Dorsolateral prefrontal cortex (tissue), 122 donors: ENCODE measurements at places on chromosomes 12 and 14. TPM values are rescaled to one million over a fixed set of nuclear protein-coding genes. Genes with fewer than 3 reads are reported as not detected.

The TRHDE gene
- total RNA-seq, result 44.6 TPM

DNA sequence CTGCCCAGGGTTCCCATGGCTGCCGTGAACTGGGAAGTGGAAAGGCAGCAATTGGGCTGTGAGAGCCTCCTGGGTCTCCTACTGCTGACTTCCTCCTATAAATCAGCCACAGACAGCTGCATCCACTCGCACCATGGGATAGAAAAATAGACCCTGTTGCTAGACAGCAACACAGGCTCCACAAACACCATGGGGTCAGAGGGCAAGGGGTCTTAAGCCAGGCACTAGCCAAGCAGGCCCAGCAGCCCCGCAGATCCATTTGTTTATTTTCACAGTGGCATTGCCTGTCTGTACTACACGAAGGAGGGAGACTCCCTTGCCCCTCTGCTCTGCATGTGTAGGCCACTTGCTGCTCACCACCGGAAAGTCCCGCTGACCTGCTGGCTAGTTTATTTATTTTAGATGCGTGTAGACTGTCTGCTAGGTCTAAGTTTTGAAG, 139.8 kb downstream of the DACT1 start:
- no peak for DNase-seq

DNA sequence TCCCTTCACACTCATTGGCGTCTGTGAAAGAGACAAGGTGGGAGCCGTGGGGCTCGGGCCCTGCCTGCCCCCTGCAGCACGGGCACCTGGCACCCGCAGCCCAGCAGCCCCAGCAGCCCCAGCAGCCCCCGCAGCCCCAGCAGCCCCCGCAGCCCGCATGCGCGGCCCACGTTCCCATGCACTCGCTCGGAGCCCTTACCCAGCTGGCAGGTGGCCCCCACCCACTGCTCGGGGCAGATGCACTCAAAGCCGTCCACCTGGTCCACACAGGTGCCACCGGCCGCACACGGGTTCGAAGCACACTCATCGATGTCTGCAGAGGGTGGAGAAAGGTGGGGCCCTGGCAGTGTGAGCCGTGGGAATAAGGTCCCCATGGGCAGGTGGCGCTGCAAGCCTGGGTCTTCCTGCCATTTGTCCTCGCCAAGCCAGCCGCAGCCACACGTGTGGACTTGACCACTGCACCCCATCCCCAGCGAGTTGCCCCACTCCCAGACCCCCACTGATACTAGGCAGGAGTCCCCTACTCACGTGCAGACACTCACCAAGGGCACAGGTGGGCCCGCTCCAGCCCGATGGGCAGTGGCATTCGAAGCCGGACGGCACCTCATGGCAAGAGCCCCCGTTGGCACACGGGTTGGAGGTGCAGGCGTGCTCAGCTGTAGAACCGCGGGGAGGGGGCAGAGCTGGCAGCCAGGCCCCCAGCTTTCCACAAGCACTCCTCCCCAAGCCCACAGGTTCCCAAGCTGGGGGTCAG, 17.3 kb downstream of the JAG2 start:
- DNase-seq, result no peak

DNA sequence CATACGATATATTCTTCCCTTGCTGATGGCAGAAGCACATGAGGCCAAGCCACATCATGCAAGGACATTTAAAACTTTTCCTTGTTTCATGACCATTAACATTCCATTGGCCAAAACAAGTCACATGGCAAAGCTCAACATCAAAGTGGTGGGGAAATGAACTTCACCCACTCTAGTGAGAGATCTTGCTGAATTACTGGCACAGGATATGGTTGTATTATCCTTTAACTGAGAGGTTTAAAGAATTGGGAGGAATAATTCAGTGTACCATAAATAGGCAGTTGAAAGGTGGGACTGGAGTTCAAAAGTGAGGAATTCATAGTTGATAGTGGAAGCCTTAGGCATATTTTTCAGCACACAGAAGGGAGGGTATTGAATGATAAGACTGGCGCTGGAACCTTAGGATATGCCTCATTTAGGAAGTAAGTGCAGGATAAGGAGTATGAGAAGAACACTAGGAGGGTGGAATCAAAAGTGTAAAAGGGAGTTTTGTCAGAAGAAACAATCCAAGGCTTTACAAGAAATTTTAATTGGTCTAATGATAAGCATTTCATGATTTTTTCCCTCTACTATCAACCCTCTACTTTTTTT, 398.8 kb downstream of the C12orf75 start:
- DNase-seq, result no peak

GRCh38 chr12:7624478-7624877, 41.2 kb downstream of the APOBEC1 start:
- DNase-seq, result no peak

The CNTN1 gene
- 374 TPM for total RNA-seq

The TSHR gene
- not detected for total RNA-seq

DNA sequence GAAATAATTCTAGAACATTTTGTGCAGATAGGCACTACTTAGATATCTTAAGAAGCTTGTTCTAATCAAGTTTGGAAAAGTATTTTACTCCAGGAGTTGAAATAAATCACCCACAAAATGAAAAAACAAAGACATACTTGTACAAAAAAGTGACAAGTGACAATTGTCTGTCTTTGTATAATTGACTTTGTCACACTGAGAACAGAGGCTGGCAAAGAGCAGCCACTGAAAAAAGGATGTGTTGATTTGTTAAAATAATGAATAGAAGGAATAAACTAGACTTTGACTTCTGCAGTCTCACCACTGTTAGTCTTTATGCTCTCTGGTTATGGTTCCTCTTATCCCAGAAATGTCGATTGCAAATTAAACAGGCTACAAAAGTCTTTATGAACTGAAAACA, 77.6 kb downstream of the PTPRR start:
- no peak for DNase-seq

The SLC48A1 gene
- total RNA-seq, result 103 TPM

GRCh38 chr12:101927036-101927435, 49.7 kb downstream of the DRAM1 start:
- no peak for DNase-seq

DNA sequence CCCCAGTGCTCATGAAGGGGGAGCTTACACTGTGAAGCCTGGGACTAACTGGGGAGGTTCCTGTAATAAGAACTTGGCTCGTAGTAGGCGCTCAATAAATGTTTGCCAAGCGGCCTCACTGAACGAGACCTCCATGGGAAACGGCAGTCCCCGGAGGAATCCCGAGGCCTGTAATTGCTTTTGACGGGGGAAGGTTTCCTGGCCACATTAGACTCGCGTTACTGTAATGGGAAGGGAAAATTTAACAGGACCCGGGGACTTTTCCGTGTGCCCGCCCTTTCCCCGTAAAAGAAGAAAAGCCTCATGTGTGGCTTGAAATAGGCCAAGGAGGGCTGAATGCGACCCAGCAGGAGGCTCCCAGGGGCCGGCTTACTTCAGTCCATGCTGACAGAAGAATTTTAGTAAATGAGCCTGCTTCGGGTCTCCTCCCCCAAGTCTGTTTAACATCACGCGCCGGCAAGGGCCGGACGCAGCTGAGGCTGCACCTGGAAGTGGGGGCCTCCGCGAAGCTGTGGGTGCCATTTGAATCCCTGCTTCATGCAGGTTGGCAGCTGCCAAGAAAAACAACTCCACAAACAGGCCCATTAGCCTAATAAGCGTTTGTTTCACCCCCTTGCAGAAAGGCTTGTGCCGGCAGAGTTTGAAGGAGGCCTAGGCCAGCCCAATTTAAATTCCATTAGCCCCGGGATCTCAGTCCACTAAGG, 39.8 kb upstream of the PWP1 start:
- no peak for DNase-seq

The NXPH4 gene
- 4.3 TPM for total RNA-seq

DNA sequence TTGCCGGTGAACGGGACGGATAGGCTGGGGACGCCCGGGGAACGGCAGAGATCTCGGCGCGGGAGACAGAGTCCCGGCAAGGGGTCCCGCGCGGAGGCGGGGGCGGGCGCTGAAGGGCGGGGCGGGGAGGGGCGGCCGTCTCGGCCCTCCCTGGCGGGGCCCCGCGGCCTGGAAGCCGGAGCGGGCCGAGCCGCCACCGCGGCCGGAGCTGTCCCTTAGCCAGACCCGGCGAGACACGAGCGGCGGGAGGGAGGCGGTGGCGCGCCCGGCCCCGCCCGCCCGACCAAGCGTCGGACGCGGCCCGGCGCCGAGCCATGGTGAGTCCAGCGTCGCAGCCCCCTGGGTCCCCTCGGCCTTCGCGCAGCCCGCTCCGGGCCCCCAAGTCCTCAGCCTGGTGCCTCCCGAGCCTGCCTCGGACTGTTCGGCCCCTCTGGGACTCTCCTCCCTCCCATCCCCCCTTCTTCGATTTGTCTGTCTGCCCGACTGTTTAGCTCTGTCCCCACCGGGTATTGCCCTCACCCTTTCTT, at the start of gene ARHGEF40:
Gene ARHGEF40 (plus strand): TSS at position 222 of the 527 bp plus-strand sequence. CDS start 93 bp downstream, at position 315.
- no peak for DNase-seq

DNA sequence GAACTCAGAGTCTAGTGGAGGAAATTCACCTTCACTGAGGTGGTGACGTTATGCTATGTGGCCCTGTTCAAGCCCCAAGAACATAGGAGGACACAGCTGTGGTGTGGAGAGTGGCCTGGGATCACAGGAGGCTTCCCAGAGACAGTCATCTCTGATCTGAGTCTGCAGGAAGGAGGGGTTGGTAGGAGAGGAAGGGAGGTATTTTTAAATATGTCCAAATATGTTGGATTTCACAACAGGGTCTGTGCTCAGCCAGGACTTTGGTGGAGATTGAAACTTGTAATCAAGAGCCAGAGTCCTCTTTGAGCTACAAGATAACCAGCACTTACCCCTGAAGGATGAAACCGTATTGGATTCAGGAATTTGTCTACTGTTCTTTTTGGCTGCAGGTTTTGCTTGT, 26.4 kb upstream of the MED13L start:
- no peak for DNase-seq

DNA sequence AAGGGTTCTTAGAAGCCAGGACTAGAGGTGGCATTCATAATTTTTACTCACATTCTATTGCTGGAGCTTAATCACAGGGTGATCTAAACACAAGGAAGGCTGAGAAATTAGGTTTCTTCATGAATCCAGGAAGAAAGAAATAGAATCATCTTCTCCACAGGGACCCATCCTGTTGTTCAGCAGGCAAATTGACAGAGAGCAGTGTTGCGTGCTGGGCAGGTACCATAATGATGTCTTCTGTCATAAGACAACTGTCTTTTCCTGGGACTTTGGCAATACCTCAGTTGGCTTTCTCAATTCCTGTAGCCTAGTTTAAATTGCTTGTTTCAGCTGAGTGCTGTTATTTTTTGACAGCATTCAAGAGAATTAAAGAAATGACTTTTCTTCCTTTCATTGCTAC, 468.0 kb upstream of the SYT1 start:
- DNase-seq, result no peak

- DNase-seq, result no peak
Measured at GRCh38 chr12:121036810-121037326, 2.2 kb downstream of the OASL start.

DNA sequence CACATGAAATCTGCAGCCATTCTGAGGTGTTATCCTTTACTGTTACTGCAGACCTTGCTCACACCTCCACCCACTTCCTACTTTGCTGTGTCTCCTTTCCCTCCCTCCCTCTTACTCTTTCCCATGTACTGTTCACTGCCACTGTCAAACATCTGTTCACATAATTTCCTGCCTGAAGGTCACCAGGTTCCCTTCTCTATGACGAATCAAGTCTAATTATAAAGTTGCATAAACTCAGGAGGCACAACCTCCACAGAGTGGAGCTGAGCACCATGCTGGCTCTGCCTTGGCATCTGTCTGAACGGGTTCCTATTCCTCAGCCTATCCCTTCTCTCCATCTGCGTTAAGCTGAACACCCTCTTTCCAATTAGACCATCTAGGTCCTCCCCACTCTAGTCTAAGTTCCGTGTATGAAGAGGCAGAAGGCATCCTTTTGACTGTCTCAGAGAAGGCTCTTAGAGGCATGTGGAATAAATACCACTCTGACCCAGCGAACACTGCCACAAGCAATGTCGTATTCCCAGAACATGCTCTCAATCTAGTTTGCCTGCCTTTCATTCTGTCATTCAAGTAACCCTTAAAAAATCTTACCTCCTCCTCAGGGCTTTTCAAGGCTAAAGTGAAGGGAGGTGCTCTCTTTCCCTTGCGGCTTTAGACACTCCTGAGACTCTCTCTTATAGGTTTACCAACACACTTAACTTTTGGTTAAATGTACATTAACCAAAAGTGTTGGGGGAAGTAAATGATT, 48.7 kb downstream of the ACADS start:
- no peak for DNase-seq

- DNase-seq, result no peak
Measured at GRCh38 chr14:58746261-58746660, 108.5 kb downstream of the DACT1 start.

The LMO3 gene
- total RNA-seq, result 289 TPM

- no peak for DNase-seq
Measured at GRCh38 chr12:62971769-62972525, 37.0 kb upstream of the PPM1H start.

DNA sequence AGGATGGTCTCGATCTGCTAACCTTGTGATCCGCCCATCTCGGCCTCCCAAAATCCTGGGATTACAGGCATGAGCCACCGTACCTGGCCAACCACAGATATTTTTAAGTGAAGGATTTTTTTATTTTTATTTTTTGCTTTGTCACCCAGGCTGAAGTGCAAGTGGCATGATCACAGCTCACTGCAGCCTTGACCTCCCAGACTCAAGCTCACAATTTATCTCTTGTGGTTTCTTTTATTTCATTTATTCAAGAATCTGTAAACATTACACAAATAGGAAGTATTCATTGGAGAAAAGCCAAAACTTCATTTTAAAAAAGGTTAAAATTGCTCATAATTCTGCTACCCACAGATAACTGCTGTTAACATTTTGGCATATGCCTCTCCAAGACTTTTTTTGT, 13.3 kb downstream of the MOAP1 start:
- DNase-seq, result no peak

GRCh38 chr12:132393991-132394949, 64.9 kb upstream of the GALNT9 start:
- no peak for DNase-seq

GRCh38 chr12:67141296-67142018, 127.7 kb upstream of the CAND1 start:
- DNase-seq, result no peak

DNA sequence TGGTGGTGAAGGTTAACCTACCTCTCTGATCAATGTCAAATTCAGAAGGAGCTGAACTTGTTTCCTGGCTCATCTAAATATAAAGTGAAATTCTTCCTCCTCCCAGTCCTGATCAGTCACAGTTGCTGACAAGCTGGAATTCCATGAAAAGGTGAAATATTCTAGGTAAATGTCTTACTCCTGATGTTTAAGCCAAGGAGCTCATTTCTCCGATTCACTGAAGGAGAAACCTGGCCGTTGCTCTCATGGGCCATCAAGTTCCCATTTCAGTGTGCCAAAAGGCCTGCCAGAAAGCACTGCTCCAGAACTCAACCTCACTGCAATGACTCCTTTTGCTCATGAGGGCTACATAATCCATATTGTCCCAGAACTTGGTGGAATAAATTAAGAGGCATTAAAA, 707.5 kb downstream of the GALC start:
- DNase-seq, result no peak

DNA sequence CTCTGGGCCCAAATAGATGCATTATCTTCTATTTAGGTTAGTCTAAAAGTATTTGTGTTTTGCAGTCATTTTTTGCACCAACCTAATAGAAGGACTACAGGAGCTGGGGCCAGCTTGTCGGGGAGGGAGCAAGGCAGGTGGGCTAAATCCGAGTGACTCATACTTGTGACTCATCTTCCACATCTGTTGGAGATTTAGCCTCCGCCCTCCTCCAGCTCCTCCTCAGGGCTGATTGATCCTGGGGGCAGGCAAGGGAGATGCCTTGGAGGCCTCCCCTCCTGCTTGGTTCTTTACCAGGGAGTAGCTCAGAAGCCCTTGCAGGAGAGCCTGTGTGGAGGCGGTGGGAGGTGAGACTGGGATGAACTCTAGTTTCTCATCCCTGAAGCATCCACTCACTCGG, 27.9 kb downstream of the RHOF start:
- DNase-seq, result no peak
